ENCODE measurements at places on chromosomes 2 and 18. TPM values are rescaled to one million over a fixed set of nuclear protein-coding genes. Genes with fewer than 3 reads are reported as not detected.
A peak's percentile ranks its signal among the peaks of the same experiment; 100 is the strongest.

The SERPINB12 gene
- 0.32 TPM for total RNA-seq

- peaks cover 5% of the 10 kb centered on the region for H3K4me1 ChIP-seq
- peak; percentile 21 for DNase-seq
- H3K4me3 ChIP-seq = no peak overlapping the region
- no peaks in the 10 kb centered on the region for H3K36me3 ChIP-seq
- H3K27me3 ChIP-seq = no peaks in the 10 kb centered on the region
Measured at GRCh38 chr2:231479455-231479854, 15.2 kb upstream of the NCL start.

DNA sequence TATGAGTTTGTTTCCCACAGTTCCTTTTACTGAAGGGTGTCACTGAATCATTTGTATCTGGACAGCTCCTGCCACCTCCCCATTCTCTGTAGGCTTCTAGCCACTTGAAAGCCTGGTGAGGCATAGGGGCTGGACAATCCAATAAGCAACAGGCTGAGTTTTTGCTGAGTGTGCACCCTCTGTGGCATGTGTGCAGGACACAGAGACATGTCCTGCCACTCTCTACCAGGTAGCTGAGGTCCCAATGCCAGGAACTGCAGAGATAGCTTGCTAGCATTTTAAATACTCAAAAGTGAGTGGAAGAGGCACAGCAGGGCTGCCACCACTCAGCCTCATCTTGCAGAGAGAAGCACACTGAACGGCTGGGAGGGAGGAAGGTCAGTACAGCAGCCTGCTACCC is 77.2 kb upstream of the TFCP2L1 start:
- DNase-seq = no peak
- no peak overlapping the region for H3K4me3 ChIP-seq
- peaks cover 5% of the 10 kb centered on the region for H3K4me1 ChIP-seq
- H3K27me3 ChIP-seq = no peaks in the 10 kb centered on the region
- H3K36me3 ChIP-seq = peaks cover 26% of the 10 kb centered on the region

- no peaks in the 10 kb centered on the region for H3K4me1 ChIP-seq
- no peaks in the 10 kb centered on the region for H3K36me3 ChIP-seq
- H3K27ac ChIP-seq = no peak overlapping the region
- DNase-seq = no peak
- H3K27me3 ChIP-seq = no peaks in the 10 kb centered on the region
Measured at GRCh38 chr2:212646698-212647366, 108.2 kb upstream of the ERBB4 start.

The PLEKHM3 gene
- 18.3 TPM for total RNA-seq

DNA sequence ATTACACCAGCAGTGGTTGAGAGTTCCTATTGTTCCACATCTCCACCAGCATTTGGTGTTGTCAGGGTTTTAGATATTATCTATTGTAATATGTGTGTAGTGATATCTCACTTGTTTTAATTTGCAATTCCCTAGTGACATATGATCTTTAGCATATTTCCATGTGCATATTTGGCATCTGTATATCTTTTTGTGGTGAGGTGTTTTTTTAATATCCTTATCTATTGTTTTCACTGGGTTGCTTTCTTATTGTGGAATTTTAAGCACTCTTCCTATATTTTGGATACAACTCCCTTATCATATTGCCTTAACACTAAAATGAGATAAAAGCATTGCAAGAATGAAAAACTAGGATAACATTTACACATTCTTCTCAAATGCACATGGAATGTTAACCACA is 453.9 kb upstream of the FSIP2 start:
- H3K27me3 ChIP-seq = no peaks in the 10 kb centered on the region
- H3K27ac ChIP-seq = no peak overlapping the region
- H3K4me3 ChIP-seq = no peak overlapping the region
- no peaks in the 10 kb centered on the region for H3K36me3 ChIP-seq
- no peak for DNase-seq

DNA sequence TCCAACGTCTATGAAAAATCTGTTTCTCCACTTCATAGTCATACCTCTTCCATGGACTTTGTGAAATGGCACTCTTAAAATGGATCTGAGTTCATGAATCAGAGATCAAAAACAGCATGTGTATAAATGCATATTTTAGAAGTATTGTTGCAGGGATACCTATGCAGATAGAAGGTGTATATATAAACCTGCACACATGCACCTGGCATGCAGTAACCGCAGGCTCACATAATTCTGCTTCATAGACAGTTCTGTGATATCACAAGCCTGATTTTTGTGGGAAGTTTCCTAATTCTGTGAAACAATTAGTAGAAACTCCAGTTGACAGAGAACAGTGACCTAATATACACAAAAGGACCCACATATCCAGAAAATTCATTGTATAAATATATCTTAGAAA is 421.7 kb downstream of the TGIF1 start:
- H3K27ac ChIP-seq = no peak overlapping the region
- peaks cover 6% of the 10 kb centered on the region for H3K4me1 ChIP-seq
- no peak overlapping the region for H3K4me3 ChIP-seq
- no peak for DNase-seq
- H3K36me3 ChIP-seq = no peaks in the 10 kb centered on the region

DNA sequence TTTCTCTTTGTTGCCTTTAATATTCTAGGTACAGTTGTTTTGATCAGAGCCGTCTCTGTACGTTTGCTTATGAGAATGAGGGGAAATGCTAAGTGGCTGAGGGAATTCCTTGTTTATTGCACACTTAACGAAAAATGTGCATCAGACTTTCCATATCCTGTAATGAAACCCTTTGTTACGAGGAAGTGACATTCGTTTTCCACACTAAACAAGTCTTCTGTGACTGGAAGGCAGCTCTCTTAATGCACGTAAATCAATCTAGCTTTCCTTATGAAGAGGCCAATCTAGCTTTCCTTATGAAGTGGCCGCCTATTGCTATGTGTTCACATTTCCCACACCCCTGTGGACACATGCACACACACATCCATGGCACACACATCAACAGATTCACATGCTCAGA is 186.2 kb downstream of the SNTG2 start:
- H3K4me1 ChIP-seq = no peaks in the 10 kb centered on the region
- H3K36me3 ChIP-seq = no peaks in the 10 kb centered on the region
- no peaks in the 10 kb centered on the region for H3K27me3 ChIP-seq
- H3K27ac ChIP-seq = no peak overlapping the region

- no peak for DNase-seq
- H3K4me3 ChIP-seq = no peak overlapping the region
Measured at GRCh38 chr2:66032226-66032775, 402.6 kb upstream of the MEIS1 start.

- no peaks in the 10 kb centered on the region for H3K36me3 ChIP-seq
- no peak for DNase-seq
- H3K4me3 ChIP-seq = no peak overlapping the region
- no peaks in the 10 kb centered on the region for H3K4me1 ChIP-seq
- no peak overlapping the region for H3K27ac ChIP-seq
Measured at GRCh38 chr2:206189691-206190090, 30.0 kb downstream of the EEF1B2 start.

The HDLBP gene
- total RNA-seq = 308 TPM

DNA sequence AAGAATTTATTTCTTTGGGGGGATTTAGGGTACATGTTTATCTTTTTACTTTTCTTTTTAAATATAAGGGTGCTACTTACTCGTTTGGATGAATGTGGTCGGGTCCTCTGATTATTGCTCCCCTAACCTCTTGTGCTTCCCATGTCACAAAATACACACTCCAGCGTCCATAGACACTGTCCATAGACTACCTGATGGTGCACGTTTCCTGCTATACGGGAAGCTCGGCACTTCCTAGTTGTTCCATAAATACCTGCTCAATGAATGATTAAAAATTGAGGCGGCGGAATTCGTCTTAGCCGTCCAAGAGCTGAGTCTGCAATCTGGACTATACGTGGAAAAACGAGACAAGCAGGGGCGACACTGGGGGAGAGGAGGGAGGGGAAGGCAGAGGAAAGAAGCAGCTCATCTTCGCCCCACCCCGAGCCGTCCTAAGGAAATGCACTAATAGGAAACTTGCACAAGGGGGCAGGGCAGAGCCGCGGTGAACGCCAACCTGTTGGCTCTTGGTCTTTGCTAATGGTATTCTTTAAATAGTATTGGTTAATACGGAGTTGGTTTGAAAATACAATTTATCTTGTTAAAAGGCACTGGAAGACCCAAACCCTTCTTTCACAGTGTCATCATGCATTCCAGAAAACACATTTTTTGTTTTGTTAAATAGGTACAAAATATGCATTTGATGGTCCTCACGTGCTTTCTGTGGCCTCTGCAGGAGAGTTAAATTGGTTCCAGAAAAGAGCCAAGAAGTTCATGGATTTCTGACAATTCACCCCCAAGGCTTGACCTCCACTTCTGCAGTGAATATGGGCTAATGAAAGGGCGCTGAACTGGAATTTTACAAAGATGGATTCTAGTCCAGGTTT is 73.0 kb upstream of the KCTD1 start:
- no peaks in the 10 kb centered on the region for H3K36me3 ChIP-seq
- no peaks in the 10 kb centered on the region for H3K27me3 ChIP-seq
- no peak for DNase-seq
- no peak overlapping the region for H3K27ac ChIP-seq

- no peak overlapping the region for H3K4me3 ChIP-seq
- no peak overlapping the region for H3K27ac ChIP-seq
- no peaks in the 10 kb centered on the region for H3K4me1 ChIP-seq
- H3K27me3 ChIP-seq = no peaks in the 10 kb centered on the region
- no peaks in the 10 kb centered on the region for H3K36me3 ChIP-seq
- DNase-seq = no peak
Measured at GRCh38 chr18:26649193-26649543, 100.8 kb upstream of the KCTD1 start.

The IRS1 gene
- 18.6 TPM for total RNA-seq

GRCh38 chr2:188473306-188473705 is 181.6 kb downstream of the GULP1 start:
- no peaks in the 10 kb centered on the region for H3K36me3 ChIP-seq
- DNase-seq = no peak
- no peaks in the 10 kb centered on the region for H3K4me1 ChIP-seq
- H3K4me3 ChIP-seq = no peak overlapping the region

- H3K4me1 ChIP-seq = peaks cover 3% of the 10 kb centered on the region
- no peaks in the 10 kb centered on the region for H3K27me3 ChIP-seq
- no peak overlapping the region for H3K27ac ChIP-seq
- no peak for DNase-seq
Measured at GRCh38 chr2:143258126-143258892, 129.1 kb downstream of the ARHGAP15 start.

The EPB41L3 gene
- total RNA-seq = 90.9 TPM

- H3K36me3 ChIP-seq = no peaks in the 10 kb centered on the region
- H3K27ac ChIP-seq = no peak overlapping the region
Measured at GRCh38 chr2:96501886-96502810, 3.0 kb downstream of the NEURL3 start.

DNA sequence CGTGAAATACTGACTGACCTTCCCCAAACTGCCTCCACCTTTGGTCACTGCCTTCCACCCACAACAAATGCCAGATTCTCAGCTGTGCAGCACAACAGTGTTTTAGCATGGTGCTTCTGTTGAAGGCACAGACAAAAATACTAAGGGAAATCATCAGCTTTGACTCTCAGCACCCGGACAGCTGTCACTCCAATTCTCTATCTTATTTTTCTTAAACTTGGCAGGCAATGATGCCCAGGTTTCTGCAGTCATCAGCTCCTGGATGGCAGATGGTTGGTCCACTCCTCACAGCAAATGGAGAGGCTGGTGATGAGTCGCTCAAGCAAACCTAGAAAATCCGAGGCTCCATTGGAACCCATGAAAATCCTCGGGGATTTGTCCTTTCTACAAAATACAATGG is 2.9 kb upstream of the FAM124B start:
- no peak overlapping the region for H3K27ac ChIP-seq
- no peaks in the 10 kb centered on the region for H3K4me1 ChIP-seq

The SLC30A3 gene
- 7.6 TPM for total RNA-seq

DNA sequence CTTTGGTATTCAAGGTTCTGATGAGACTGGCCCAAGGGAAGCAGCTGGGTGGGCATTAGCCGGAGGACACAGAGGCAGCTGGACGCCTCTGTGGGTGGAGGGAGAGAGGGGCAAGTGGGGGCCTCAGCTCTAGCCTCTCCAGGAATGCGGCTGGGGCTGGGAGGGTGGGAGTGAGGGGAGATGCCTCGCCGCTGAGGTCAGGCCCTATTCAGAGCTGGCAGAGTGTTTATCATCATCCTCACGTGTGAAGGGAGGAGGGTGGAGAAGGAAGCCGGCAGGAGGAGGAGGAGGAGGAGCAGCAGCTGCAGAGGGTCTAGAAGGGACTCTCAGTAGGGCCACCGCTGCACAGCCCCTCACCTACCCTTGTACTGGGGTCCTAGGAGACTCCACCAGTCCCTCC is 43.1 kb downstream of the TNS1 start:
- H3K36me3 ChIP-seq = no peaks in the 10 kb centered on the region
- DNase-seq = peak; percentile 68
- H3K27ac ChIP-seq = peak overlapping the region; percentile 62
- H3K4me1 ChIP-seq = peaks cover 17% of the 10 kb centered on the region
- H3K27me3 ChIP-seq = no peaks in the 10 kb centered on the region

The CMPK2 gene
- total RNA-seq = 9.4 TPM

All from ascending aorta (tissue), 2 donors.